ENCODE measurements at places on chromosomes 4 and X. TPM values are rescaled to one million over a fixed set of nuclear protein-coding genes. Genes with fewer than 3 reads are reported as not detected.

BANK1 gene
- total RNA-seq: 0.08 TPM

MAGIX gene
- 3.7 TPM for total RNA-seq

CXCL1 gene
- 1.1 TPM for total RNA-seq

NCAPG gene
- 0.08 TPM for total RNA-seq

DACH2 gene
- not detected for total RNA-seq

KLKB1 gene
- total RNA-seq: 0.50 TPM

MAGEB17 gene
- total RNA-seq: not detected

SLC38A5 gene
- 3.2 TPM for total RNA-seq

PAK3 gene
- 0.40 TPM for total RNA-seq

PRDM8 gene
- total RNA-seq: 1.3 TPM

BEX2 gene
- total RNA-seq: 5.4 TPM

KCTD8 gene
- 0.17 TPM for total RNA-seq

ACTRT1 gene
- total RNA-seq: not detected

IGSF1 gene
- 8.1 TPM for total RNA-seq

NDNF gene
- total RNA-seq: 4.1 TPM

MAGEA9B gene
- total RNA-seq: not detected

AFP gene
- not detected for total RNA-seq

RAPGEF2 gene
- total RNA-seq: 53.4 TPM

RGN gene
- 27.6 TPM for total RNA-seq

GALNTL6 gene
- total RNA-seq: not detected

TAF7L gene
- total RNA-seq: not detected

PTPN13 gene
- 2.5 TPM for total RNA-seq

AMBN gene
- not detected for total RNA-seq

CXCL9 gene
- total RNA-seq: 0.53 TPM

H2BW2 gene
- not detected for total RNA-seq

VCX gene
- not detected for total RNA-seq

TMEM154 gene
- 1.4 TPM for total RNA-seq

LONRF3 gene
- 1.0 TPM for total RNA-seq

PLK4 gene
- total RNA-seq: 0.25 TPM

GLUD2 gene
- 0.75 TPM for total RNA-seq

MAPK10 gene
- total RNA-seq: 5.9 TPM

PABPC4L gene
- total RNA-seq: 0.47 TPM

MAGEA6 gene
- total RNA-seq: not detected

GPR82 gene
- not detected for total RNA-seq

SAGE1 gene
- total RNA-seq: not detected

LGI2 gene
- total RNA-seq: 2.1 TPM

FHIP1A gene
- total RNA-seq: 24.8 TPM

GSX2 gene
- total RNA-seq: not detected

RCHY1 gene
- total RNA-seq: 58.4 TPM

TCEAL2 gene
- total RNA-seq: 0.26 TPM

All from heart right ventricle (tissue), 16 donors.